ENCODE measurements at places on chromosomes 6 and 20.
A peak's percentile ranks its signal among the peaks of the same experiment; 100 is the strongest.

DNA sequence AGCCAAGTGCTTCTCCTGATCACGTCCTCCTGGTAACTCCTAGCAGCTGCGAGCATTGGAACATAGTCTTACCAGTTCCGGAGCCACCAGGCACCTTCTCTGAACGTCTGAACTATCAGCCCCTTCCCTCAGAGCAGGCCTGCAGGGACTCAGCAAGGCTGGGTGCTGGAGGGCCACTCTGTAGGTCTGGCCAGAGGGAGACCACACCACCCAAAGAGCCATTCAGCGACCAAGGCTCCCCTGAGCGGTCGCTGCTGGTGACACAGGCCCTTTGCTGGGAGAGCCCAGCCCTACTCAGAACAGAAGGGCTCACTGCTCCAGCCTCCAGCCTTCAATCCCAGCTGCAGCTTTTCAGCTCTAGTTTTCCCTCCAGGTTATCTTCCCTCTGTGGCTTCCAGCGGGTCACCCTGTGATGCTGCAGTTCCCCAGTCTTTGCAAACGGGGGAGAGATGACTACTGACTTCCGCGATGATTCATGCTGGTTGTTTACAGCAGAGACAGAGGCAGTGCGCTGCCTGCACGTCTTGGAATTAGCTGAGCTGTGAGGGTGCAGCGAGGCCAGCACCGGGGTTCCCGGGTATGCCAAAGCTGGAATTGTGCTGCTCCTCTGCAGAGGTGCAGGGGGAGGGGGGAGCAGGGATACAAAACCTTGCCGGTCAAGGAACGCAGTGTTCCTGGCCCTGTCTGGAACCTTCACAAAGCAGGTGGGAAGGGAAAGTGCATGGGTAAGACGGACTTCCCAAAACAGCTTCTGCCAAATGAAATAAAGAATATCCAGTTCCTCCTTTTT lies 161.4 kb downstream of the LY86 start:
- peak; percentile 97 for DNase-seq

- no peak for DNase-seq
Observed at GRCh38 chr6:78523622-78524021, 343.7 kb upstream of the IRAK1BP1 start.

DNA sequence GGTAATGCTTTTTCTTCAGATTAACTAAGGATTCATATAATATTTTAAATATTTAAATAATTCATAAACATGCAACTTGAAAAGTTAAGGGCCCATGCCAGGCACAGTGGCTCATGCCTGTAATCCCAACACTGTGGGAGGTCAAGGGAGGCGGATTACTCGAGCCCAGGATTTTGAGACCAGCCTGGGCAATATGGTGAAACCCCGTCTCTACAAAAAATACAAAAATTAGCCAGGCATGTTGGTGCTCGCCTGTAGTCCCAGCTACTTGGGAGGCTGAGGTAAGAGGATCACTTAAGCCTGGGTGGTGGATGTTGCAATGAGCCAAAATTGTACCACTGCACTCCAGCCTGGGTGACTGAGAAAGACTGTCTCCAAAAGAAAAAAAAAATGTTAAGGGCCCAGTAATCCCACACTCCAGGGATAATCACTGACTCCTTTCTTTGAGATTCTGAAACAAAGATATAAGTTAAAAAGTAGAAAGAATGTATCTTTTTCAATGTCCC lies 7.9 kb upstream of the RIN2 start:
- DNase-seq: no peak

DNA sequence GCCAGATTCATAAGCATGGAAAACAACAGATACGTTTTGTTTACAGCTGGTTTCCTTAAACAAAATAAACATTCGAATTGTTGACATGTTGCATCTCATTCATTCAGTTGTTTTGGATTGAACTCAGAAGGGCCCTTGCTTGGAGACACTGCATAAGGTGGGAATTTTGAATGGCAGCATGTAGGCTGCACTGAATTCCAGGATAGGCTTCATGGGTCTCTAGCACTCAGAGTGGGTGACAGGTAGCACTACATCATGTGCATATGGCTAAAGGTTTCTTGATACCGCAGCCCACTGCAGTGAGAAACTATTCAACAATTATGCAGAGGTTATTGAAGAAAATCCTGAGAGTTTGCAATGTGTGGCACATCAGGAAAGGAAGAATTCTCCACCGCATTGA lies 1.6 kb downstream of the BEND6 start:
- DNase-seq: no peak
